ENCODE measurements at places on chromosomes 3 and 15. TPM values are rescaled to one million over a fixed set of nuclear protein-coding genes. Genes with fewer than 3 reads are reported as not detected.

The SYNPR gene
- not detected for total RNA-seq

The CSNK1G1 gene
- 31.3 TPM for total RNA-seq

The BCL2A1 gene
- 91.8 TPM for total RNA-seq

The CACNA1D gene
- 1.2 TPM for total RNA-seq

The PAQR5 gene
- total RNA-seq: 0.12 TPM

The ACP3 gene
- not detected for total RNA-seq

The OCA2 gene
- not detected for total RNA-seq

The HDC gene
- total RNA-seq: 2.1 TPM

The CDHR4 gene
- total RNA-seq: not detected

The LTK gene
- total RNA-seq: 0.13 TPM

The ALDH1A2 gene
- total RNA-seq: not detected

The HYAL1 gene
- total RNA-seq: 0.36 TPM

The LMAN1L gene
- 0.93 TPM for total RNA-seq

Data from activated T-helper 1 cell treated with anti-CD3 and anti-CD28 coated beads, Interleukin-12 subunit alpha, Interleukin-12 subunit beta, Interleukin-2, Interleukin-4 antibody, amounts not matched to agents 30 ng/mL and 10 ng/mL and 1 ng/mL, durations not matched to agents 14 hours and 24 hours and 36 hours (primary cell).